ENCODE measurements at places on chromosomes 11 and 22.

DNA sequence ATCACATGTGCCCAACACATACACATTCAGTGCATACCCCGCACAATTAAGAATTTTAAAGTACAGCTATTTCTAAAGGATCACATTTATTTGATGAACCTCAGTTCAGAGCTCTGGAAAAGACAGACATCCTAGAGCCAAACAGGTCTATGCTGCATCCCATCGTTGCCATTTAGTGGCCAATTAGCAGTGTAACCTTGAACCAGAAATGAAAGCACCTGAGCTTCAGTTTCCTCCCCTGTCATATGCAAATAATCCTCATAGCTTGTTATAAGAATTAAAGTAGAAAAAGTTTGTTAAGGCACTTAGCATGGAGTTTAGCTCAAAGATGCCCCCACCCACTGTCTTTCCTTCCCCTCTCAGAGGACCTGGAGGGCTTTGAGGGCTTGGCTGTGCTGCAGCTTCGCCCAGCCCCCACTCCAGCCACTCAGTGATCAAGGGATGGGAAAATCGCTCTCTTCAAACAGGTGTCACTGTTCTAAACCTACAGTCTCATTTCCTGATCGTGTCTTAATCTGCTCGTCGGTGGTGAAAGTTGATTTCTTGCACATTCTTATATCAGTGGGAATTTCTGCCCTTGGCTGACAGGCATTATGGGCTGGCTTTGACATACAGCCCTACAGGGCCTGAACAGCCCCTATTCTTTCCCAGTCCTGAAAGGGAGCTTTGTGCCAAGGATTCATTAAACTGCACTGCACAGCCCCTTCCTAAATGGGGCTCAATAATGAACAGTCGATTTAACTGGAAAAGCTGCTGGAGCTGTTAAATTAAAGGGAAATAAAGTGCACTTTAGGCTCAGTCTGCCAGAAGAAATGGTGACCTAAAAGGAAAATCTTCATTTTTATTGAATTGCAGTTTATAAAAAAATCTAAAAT, 23.3 kb upstream of the FAM181B start:
- DNase-seq = no peak

GRCh38 chr11:14969901-14970323, 2.2 kb downstream of the CALCA start:
- DNase-seq = peak; percentile 33

- DNase-seq = no peak
Observed at GRCh38 chr22:19038728-19039447, 83.3 kb downstream of the DGCR2 start.

GRCh38 chr11:1569251-1569780, 2.8 kb downstream of the DUSP8 start:
- no peak for DNase-seq

GRCh38 chr11:95563173-95563572, 226.4 kb downstream of the FAM76B start:
- DNase-seq = no peak

DNA sequence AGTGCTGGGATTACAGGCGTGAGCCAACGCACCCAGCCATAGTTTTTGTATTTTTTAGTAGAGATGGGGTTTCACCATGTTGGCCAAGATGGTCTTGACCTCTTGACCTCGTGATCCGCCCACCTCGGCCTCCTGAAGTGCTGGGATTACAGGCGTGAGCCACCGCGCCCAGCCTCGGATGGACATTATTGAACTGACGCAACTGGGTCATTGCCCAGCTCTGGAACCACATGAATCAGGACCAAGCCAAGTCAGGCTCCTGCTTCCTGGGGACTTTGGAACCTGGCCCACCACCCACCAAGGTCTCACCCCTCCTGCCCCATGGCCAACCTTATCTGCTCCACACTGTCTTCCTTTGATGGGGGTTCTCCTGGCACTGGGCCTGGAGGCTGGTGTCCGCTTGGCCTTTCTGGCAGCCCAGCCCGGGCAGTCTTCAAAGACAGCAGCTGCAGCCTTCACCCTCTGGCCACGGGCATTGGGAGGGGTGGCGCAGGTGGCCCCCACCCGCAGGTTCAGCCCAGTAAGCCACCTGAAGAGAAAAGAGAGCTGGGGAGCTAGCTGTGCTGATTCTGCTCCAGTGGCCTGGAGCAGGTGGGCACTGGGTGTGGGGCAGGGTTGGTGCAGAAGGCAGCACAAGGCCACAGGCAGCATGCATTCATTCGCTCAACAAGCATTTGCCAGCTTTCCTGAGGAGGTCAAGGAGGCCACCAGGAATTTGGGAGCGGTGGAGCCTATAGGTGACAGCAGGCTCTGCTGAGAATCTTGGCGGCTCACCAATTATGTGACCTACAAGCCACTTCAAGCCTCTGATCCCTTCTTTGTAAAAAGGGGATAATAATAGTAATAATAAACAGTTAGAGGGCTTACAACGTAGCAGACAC, 5.7 kb downstream of the CHADL start:
- DNase-seq = no peak

Measured in T-helper 2 cell (primary cell).